PC-9 (cell line): ENCODE measurements at places on chromosomes 16 and 17. TPM values are rescaled to one million over a fixed set of nuclear protein-coding genes. Genes with fewer than 3 reads are reported as not detected.
A peak's percentile ranks its signal among the peaks of the same experiment; 100 is the strongest.

- no peaks in the 10 kb centered on the region for H3K36me3 ChIP-seq
- H3K4me1 ChIP-seq: peaks cover 53% of the 10 kb centered on the region
- no peak overlapping the region for H3K4me3 ChIP-seq
- H3K27ac ChIP-seq: peak overlapping the region; percentile 73
- peak; percentile 39 for DNase-seq
These were observed 6.5 kb upstream of the PNPO start for GRCh38 chr17:47934856-47935255.

- H3K4me3 ChIP-seq: peak overlapping the region; percentile 89
- peak; percentile 73 for DNase-seq
- H3K27ac ChIP-seq: peak overlapping the region; percentile 71
- no peaks in the 10 kb centered on the region for H3K27me3 ChIP-seq
- peaks cover 25% of the 10 kb centered on the region for H3K4me1 ChIP-seq
These were observed 677 bp downstream of the CBX1 start for GRCh38 chr17:48100591-48101011.

DNA sequence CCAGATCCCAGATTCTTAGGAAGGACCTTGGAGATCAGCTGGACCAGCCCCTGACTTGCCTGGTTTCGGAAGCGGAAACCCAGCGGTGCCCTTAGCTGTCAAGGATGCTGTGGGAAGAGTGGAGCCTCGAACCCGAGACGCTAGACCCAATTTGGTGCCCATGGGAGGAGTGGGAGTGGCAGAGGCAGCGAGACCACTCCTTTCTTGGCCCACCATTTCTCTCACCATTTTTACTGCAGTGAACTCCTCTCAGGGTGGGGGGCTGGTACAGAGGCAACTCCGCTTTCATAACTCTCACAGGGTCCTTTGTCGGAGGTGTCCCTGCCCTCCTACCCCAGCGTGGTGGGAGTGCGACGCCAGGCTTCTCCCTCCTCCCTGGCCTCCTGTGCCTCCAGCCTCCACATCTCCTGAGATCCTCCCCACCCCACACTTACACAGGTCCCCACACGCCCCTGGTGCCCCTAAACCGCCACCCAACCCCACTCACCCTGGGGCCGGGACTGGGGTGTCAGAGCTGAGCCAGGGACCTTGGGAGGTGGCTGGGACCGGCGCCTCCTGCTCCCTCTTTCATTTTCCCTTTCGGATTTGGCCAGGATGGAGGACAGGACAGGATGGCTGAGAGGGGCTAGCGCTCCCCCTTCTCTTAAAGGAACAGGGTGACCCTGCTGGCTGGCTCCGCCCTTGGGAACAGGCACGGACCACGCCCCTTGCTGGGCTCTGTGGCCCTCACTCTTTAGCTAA lies at the start of gene GJD3:
GJD3 (minus strand) TSS at position 617 of the 741 bp plus-strand sequence. CDS start 922 bp downstream, outside the sequence.
- H3K27me3 ChIP-seq: no peaks in the 10 kb centered on the region
- H3K4me3 ChIP-seq: peak within 1 kb of the TSS; percentile 69; the same call in 1 of the 2 replicates
- H3K36me3 ChIP-seq: no peaks in the 10 kb centered on the region
- no peaks in the 10 kb centered on the region; the same call in 1 of the 2 replicates for H3K4me1 ChIP-seq

Gene C17orf67
- 4.3 and 6.4 TPM in 2 replicates for total RNA-seq

DNA sequence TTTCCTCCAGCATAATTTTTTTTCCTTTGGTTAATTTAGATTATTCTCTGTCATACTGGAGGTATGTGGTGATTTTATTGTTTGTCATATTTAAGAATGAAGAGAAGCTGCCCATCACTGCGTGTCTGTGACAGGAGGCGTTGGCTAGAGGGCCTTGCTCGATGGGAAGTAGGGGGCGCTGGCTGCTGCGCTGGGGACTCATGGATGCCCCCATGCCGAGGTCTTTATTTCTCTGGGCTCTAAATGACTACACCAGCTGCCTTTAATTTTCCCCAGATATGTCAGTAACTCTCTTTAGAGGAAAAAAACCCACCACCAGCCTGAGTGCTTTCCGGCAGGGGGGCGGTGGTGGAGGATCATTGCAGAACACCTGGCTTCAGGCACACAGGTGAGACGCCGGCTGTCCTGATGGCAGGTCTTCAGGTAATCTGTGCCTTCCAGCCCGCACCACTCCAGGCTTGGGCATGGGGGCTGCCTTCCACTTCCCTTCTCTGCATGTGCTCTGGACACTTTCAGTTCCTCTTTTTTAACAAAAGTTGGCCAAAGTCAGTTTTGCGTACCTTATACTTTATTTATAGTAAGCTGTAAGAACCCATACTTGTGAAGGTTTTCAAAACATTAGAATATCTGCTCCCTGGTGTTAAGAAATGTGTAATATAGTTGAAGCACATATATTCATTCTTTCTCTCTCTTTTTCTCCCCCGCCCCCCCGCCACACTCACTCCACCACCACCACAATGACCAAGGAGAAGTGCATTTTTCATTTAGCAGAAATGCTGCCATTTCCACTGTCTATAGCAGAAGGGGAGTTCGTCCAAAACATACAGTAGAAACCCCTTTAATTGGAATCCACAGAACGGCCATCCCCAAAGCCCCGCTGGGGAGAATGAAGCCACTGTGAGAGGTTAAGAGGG lies 192.7 kb downstream of the RPTOR start:
- H3K27ac ChIP-seq: no peak overlapping the region
- H3K27me3 ChIP-seq: no peaks in the 10 kb centered on the region
- H3K4me3 ChIP-seq: no peak overlapping the region
- H3K4me1 ChIP-seq: no peaks in the 10 kb centered on the region
- no peaks in the 10 kb centered on the region for H3K36me3 ChIP-seq

Gene OR3A3
- not detected in 2 replicates for total RNA-seq
